ENCODE measurements at places on chromosomes 1 and 21.
A peak's percentile ranks its signal among the peaks of the same experiment; 100 is the strongest.

DNA sequence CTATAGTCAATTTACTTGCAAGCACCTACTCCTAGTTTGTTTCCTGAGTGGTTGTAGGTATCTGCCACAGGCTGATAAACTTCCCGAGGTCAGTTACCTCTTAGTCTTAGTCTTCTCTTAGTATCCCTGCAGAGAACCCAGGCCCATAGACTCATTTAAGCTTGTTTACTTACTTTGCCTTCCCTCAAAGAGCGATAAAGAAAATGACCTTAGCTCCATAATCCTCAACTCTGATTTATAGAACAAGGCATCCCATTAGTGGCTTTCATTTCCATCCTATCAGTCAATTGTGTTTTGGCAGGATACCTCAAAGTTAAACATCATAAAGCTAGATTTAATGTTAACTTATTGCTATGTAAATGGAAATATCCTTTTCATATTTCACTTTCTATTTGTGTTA, 119.7 kb downstream of the UCHL5 start:
- no peak for DNase-seq

DNA sequence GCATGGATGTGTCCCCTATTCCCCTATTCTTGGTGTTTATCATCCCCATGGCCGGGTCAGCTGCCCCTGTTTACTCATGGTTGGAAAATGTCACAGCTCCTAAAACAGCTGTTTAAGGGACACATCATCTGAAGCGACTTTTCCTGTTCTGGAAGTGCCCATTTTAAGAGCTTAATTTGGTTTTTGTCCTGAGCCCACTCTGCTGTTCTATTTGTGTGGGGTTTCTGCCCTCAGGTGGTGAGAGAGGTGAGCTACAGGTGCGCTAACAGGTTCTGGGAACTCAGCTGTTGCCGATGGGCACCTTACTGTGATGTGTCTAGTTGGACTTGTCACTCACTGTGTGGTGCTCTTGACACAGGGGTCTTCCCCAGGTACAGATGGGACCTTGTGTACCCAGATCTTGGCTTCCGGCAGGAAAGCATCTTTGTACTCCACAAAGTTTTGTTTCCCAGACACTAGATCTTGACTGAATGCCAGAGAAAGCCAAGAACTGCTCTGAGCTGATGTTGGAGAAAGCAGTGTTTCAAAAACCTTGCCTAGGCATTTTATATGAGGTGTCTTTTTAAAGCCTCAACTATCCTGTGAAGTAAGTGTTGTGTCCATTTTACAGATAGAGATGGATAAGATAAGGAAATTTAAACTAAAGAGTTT, 59.0 kb upstream of the CD1D start:
- DNase-seq, result no peak

DNA sequence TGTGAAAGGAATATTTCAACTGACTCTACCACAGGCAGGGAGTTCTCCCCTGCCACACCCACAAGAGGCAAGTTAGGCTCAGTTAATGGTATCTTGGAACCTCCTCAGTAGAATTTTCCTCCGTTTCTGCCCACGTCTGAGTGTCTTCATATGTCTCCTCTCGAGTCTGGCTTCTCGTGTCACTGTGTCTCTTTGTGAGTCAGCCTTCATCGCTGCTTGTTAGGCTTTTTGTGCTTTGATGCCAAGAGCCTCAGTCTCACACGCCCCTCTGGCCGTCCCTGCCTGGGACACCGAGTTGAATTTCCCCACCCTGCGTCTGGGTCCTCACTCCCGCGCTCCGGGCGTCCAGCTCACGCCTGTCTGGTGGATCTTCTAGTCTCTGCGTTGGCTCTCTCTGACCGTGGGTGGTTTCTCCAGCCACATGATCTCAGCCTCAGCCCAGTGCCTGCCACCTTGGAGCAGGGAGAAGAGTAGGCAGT, 125.7 kb upstream of the GADD45A start:
- no peak for DNase-seq

- no peak for DNase-seq
Observed at GRCh38 chr1:172178886-172179285, 241.6 kb upstream of the C1orf105 start.

DNA sequence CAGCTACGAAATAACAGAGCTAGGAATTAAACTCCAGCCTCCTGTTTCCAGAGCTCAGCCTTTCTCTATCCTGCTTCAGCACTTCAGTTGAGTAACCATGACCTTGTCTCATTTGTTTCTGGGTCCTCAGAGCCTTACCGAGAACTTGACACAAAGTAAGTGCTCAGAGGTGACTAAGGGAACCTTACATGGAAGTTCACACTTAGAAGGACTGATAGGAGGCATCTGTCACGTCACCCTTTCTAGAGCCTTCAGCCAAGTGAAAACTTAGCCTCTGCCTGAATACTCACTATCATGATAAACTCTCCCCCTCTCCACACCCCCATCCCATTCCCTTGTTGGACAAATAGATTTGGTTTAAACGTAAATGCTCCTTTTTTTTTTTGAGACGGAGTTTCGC, 9.8 kb upstream of the LUZP1 start:
- DNase-seq, result no peak

DNA sequence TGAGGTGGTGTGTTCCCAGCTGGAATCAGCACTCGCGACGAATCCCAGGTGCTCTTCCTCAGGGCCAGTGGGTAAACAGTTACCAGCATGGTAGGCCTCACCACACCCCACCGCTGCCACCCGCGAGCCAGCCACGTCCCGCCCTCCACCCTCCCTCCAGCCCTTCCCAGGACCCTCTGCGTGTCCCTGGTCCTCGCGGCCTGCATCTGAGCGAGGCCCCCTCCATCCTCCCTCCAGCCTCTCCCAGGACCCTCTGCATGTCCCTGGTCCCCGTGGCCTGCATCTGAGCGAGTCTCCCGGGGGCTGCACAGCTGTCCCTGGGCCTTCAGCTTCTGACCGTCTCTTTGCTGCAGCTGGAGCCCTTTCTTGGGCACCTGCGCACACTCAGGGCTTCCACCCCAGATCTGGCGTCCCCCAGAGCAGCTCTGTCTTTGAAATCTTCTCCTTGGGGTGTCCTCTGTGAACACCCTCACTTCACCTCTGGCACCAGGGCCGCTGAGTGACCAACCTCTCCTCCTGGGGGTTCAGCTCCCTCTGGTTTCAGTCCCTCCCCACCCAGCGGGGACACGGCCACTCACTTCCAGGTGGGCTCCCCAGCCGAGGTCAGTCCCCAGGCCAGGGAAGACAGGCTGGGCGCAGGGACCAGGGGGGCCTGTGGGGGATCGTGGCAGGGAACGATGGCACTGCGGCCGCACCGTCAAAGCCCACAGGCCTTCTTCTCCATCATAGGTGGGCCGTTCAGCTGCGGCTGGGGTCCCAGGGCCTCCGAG, 57.8 kb upstream of the COL6A2 start:
- no peak for DNase-seq

DNA sequence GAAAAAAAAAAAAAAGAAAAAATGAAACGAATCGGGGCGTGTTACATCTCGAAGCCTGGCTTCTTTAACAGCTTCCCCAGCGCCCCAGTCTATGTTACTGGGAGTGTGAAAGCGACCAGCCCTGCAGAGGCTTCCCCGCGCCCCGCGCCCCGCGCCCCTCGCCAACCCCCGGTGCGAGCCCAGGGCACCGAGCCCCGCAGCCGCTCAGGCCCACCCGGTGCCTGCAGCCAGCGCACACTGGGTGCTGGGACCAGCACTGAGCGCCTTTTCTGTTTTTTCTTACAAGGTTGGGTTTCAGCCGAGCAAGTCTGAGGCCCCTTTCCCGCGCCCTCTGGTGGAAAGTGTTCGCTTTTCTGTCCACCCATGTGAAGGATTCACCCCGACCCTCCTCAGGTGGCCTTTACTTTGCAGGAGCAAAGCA, 42.1 kb upstream of the ZNF496 start:
- no peak for DNase-seq

DNA sequence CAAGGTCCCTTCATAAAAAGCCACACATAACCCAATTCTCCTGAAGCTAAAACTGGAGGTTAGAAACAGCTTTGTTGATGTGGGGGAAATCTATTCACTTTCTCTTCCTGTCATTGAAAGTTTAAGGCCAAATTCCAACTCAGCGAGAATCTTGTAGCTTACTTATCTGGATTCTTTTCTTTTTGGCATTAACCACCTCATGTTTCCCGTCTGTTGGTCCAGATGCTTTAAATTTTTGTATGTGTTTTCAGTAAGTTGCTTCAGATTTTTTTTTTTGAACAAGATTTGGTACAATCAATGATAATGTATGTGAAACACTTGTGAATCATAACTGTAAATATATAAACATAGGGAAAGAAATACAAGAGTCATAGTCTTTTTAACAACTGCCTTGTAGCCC, 33.7 kb upstream of the NEK7 start:
- DNase-seq, result no peak

- peak; percentile 11 for DNase-seq
Observed at GRCh38 chr1:162696286-162696862, 64.1 kb downstream of the DDR2 start.

DNA sequence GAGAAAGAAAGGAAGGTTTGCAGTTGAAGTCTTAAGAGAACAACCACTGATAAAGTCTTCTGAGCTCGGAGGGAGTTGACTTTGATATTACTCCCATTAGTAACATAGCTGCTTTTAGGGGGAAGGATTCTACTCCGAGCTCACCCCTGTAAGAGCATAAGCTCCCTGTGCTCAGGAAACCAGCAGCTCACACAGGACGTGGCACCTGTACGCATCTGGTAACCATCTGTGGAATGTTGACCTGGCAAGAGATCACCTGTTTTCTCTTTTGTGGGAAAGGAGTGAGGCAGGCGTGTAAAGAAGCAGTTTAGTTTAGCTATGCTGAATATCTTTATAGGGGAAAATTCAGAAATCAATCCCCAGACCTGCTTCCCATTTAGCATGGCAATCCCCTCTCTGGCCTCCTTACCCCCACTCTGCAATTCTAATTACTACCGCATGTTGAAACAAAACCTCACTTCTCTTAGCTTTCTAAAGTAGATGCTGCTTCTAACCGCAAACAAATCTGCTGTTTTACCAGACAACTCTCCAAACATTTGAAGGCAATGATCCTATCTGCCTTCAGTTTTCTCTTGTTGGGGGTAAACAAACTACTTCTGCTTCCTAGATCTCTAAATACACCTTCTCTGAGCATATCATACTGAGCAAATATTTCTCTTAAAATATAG, 121.8 kb upstream of the KCNK1 start:
- DNase-seq, result no peak

DNA sequence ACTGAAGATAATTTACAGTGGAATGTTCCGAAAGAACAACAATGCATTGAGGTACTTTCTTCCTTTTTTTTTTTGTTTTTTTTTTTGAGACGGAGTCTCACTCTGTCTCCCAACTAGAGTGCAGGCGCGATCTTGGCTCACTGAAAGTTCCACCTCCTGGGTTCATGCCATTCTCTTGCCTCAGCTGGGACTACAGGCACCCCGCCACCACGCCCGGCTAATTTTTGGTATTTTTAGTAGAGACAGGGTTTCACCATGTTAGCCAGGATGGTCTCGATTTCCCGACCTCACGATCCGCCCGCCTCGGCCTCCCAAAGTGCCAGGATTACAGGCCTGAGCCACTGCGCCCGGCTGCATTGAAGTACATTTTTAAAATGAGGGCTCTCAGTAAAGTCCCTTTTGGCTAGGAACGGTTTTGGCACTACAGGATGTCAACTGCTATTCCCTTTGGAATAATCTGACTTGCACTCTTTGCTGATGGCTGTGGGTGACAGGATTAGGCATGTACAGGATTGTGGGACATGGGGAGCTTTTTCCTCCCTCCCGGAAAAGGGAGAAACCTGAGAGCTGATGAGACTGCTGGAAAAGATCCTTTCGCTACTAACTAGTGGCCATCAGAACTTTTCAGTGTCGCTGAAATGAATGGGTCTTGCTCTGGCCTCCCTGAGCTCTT, 56.9 kb upstream of the EDEM3 start:
- no peak for DNase-seq

DNA sequence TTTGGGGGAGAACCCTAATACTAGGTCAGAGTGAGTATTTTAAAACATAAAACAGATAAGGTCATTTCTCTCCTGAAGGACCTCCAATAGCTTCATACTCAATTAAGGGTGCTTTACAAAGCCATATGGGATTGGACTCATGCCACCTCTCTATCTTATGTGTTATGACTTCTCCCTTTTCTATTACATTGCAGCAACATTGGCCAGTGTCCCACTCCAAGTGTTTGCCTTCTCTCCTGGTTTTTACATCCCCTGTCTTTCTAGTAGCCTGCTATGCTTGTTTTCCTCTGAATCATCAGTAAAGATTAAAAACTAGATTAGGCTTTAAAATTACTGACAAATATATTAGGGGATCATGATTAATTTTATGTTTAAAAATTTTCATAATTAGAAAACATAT, 66.6 kb downstream of the SCMH1 start:
- no peak for DNase-seq

DNA sequence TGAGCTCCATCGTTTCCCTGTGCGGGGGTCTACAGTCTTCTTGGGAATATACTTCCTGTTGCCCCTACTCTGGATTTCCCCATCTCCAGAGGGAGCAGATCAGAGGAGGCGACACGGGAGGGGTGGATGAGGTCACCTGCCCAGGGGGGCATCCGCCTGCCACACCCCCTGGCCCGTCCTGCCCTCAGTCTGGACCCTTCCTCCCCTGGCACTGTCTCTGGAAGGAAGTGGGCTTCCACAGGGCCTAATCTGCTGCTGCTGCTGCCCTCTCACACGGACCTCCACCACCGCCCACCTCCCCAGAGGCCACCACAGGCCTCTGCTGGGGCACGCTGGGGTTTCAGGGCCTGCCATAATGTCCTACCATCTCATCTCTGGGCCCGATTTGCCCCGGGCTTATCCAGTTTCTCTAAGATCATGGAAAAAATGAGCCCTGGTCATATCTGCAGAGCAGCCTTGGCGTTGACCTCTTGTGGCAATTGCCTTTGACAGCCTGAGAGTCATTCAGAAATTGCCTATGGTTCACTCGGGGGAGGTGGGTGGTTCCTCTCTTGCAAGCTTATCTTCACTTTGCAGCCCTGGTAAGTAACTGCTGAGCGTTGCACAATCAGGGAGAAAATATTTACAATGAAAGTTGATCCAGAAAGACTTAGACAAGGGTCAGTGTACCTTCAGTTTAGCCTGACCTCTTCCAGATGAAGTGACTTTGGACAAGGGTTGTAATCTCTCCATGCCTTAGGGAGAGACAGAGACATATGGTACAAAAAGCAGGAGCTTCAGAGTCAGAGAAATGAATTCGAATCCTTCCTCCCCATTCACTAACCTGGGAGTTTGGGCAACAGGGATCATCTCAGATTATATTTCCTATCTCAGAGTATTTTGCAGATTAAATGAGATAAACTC, 252.4 kb downstream of the TOMM20 start:
- no peak for DNase-seq

DNA sequence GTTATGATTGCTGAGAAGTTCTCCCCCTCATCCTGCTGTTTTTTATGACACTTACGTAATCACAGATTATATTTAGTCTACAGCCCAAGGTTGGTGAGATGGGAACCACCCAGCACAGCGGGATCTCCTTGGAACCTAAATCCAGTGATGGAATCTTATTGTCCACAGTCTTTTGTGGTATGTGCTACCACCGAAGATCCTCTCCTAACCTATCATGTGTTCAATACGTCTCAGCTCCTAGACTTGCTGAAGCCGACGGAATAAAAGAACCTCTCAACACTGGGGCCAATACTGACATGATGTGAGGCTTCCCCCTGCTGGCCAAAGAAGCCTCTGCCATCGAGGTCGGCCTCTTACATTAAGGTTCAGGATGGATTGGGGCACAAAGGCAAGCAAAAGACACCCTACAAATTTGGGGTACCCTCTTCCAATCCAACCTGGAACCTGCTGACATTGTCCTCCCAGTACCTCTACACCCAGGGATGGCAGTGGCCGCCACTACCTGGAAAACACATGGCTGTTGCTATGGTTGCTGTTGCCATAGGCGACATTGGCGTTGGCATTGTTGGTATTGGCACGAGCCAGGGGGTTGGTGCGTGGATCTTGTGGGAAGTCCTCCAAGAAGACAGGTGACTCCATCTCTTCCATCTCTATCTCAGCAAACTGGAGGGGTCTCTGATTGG, 19.4 kb upstream of the KIF21B start:
- DNase-seq, result peak; percentile 55

All from amygdala (tissue), 56 donors.